ENCODE measurements at places on chromosomes 1 and 21.

DNA sequence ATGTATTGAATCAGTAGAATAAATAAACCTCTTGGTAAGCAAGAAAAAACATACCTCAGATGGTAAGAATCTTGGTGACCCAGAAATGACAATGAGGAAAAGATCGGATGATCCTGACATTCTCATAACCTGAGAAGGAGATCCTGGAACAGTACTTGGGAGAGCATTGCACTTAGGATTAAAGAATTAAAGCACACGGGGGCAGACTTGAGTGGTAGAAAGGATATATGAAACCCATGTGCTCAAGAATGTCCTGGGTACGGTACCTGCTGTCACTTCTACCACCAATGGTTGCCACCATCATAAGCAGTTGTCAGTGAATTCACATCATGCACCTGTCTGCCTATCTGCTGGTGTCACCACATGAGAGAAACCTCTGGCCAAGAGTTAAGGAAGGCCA, 108.9 kb upstream of the GJB5 start:
- no peak for DNase-seq

DNA sequence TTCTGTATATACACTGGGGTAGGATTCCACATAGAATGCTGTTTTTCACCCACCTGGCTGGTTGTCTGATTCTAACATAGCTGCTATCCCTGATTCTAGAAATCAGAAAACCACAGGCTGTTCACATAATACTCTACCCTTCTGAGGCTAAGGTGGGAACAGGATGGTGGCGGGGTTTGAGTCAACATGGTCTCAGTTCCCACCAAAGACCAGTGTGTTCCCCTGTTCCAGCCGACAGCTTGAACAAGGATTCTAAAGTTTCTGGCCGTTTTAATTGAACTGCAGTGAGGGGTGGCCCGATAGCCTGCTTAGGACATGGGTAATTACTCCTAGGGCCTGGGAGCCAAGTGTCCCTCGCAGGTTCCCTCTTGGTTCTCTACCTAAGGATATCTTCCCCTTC, 38.4 kb downstream of the PEX14 start:
- DNase-seq = no peak

DNA sequence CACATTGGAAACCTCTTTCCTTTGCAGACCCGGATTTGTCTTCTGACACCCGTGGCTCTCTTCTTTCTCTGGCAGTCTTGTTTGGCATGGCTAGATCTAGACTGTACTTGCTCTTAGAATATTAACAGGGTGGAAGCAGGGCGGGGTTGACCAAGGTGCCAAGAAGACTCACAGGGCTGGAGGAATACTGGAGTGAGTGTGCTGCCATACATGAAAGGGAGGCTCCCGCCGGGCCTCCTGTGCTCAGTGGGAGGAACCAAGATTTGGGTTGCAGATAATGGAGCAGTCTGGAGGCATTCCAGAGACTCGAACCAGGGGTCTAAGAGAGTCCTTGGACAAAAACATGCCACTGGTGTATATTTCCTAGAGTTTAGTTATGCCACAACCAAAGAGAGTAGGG, 27.6 kb upstream of the SNX27 start:
- no peak for DNase-seq

DNA sequence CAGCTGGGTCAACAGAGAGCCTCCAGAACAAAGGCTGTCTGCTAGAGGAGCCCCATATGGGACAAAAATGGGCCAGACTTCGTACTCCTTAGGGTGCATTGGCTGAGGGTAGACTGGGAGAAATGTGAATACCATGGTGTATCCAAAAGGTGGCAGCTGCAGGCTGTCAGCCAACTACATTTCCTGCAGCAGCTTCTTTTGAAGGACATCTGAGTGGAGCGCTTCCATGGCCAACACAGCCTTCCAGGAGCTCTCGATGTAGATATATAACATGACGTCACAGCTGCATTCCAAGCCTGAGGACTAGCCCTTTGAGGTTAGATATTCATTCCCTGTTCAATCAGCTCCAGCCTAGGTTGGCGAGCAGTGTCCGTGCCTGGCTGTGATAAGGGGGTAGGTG, 107.7 kb downstream of the MAB21L3 start:
- DNase-seq = no peak

GRCh38 chr1:147626739-147627138, 43.6 kb downstream of the ACP6 start:
- no peak for DNase-seq

DNA sequence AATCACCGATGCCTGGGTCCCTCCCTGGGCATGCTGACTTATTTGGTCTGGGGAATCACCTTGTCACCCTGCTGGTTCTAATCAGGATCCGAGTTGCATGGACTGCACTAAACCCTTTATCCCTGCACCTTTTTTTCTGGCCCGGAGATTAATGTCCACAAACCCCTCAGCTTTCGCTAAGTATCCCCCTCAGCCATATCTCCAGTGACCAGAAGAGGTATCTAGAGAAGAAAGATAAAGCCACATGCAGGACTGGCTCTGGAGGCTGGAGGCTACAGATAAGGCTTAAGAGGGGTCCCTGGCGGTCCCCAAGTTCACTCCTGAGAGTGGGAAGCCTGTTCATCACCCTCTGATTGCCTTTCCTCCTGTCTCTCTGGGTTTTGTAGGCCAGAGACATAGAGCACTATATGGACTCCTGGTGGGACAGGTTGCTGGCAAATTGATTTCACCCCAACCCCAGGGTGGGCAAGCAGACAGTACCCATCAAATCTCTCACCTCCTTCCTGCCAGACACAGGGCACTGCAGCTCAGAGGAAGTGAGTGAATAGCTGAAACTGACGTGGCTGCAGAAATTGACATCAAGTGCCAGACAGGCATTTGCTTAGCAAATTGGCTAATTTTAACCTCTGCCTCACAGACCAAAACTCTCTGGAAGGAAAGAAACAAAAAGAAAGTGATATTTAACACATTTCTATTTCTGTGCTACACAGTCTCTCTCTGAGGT, 38.8 kb downstream of the HMGB4 start:
- DNase-seq = no peak

- DNase-seq = no peak
Observed at GRCh38 chr1:104702731-104703130, 953.0 kb downstream of the AMY1C start.

DNA sequence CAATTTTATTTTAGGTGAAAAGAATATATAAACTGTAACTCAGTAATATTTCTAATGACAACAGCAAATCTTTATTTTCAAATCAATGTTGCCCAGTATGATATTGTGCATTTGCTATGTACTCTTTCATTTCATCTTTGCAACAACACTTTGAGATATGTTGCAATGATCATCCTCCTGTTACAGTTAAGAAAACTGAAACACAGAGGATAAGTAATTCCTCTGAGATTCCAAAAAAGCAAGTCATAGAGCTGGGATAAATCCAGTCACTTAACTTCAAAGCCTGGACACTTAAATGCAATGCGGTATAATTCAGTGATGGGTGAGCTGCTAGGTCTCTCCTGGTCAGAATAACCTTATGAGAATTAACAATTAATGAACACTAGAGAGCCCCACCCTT, 48.6 kb upstream of the EXO1 start:
- no peak for DNase-seq

DNA sequence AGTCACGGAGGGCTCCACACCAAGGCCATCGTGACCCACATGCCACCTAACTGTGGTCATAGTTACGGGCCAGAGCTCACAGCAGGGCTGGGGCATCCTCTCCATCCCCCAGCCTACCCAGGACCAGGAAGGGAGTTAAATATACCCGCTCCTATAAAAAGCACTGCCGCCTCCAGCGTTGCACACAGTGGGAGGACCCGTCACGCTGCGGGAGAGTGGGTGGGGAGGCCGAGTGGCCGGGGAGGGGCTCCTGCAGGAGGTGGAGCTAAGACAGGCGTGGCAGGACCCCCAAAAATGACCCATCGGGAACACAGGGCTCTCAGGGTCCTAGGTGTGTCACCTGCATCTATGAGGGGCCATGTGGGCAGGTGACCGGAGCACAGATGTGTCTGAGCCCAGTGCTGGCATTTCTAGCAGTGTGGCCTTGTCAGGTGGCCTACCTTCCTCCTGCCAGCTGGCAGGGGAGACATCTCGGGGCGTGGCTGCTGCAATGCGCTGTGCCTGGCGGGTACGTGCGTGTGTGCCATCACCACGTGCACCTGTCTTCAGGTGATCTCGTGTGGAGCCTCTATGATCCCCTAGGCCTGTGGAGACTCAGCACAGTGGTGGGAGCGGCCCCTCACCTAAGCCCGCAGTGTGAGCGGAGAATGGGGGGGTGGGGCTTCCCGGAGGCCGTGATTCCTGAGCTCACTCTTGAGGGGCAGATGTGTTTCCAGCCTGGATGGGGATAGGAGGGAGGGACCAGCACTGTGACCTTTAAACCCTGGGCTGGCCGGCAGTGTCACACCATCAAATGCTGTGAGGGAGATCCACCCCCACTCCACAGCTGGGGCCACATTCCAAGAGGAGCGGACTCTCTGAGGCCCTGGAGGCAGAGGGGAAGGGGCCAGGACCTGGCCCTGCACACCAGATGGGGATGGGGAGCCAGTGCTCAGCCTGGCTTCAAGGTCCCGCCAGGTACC, 17.7 kb downstream of the AGRN start:
- DNase-seq = no peak

- peak; percentile 27 for DNase-seq
Observed at GRCh38 chr1:10378081-10378841, 20.6 kb upstream of the PGD start.

DNA sequence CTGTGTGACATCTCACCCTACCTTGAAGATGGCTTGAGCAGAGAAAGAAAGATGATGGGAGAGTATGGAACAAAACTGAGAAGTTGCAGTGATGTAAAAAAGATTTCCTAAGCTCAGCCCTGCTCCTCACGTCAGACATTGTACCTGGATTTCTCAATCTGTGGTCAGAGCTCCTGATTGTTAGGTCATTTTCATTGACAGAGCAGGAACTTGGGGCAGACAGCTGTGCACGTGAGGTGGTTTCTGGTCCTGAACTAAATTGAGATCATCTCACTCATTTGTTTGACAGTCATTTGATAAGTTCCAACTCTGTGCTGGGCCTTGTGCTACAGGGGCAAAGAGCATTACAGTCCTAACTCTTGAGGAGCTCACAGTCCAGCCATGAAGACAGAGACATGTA, 10.2 kb downstream of the TRAF3IP3 start:
- DNase-seq = no peak

DNA sequence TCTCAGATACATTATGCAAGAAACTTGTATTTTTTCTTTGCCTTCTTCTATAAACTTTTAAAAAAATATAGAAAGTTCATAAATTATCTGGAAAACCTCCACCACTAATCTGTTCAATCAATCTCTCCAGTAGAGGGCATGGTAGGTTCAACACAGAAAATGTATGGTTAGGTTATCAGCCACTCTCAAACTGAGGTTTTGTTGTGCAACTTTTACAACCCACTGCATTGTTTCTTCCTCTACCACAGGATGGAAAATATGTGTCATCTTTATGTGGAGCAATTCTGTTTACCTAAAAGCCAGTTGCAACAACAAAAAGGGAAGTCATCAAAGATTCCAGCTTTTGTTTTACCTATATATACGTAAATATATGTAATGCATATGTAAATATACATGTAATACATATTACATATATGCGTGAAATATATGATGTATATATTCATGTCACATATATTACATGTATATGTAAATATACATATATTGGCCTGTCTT, 3.0 kb upstream of the RGS2 start:
- DNase-seq = peak; percentile 50

GRCh38 chr1:181100934-181101333, 12.4 kb downstream of the IER5 start:
- no peak for DNase-seq

DNA sequence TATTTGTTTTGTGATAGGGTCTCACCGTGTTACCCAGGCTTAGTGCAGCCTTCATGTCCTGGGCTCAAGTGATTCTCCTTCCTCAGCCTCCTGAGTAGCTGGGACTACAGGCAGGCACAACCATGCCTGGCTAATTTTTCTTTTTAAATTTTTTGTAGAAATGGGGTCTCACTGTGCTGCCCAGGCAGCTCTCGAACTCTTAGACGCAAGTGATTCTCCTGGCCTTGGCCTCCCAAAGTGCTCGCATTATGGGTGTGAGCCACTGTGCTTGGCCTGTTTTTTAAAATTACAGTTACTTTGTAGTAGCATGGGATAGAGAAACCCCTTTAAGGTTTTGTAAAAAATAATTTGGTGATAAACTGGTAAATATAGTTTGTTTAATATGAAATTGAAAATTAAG, 69.9 kb downstream of the RPS6KC1 start:
- DNase-seq = no peak

DNA sequence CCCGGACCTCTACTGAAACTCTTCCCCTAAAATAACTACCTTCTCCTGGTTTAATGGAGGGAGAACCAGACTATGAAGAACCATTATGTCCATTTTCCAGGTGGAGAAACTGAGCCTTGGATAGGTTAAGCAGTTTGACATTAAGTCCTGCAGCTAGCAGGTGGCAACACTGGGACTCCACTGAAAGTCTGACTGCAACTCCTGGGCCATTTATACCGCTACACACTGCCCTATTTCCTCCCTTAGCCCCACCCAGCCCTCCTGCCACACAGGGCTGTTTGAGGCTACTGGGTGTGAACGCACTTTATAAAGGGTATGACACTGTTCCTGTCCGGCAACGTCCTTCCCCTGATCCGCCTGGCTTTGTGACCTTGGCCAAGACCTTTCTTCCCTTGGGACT, 511 bp upstream of the INPP5B start:
- DNase-seq = no peak

DNA sequence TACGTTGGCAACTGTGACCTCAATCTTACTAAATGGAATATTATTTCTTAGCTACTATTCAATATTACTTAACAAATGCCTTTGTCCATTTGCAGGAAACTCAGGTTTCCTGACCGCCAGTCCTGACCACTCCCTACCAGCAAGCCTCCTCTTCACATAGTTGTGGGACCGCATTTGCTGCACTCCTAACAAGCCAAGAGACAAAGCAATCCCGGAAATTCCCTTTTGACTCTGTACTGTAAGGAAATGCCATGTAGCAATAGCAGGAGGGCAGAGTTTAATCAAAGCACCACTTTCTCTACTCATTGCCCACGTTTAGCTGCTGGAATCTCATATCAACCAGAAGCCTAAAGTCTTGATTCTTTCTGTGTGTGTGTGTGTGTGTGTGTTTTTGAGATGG, 28.1 kb upstream of the ACBD6 start:
- peak; percentile 65 for DNase-seq

DNA sequence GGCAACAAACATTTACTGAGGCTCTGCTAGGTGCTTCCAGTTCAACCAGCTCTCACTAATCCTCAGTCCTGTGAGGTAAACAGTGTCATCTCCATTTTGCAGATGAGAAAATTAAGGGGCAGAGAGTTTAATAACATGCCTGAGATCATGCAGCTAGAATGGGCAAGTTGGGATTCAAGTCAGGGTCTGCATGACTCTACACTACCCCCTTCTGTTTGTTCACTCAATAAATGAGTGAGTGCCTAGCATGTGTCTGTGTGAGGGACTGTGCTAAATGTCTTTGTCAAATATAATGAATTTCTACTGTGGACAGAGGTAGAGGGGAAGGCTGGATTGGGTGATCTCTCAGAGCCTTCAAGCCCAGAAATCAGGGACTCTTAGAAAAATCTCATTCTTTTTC, 4.5 kb downstream of the PEF1 start:
- no peak for DNase-seq

Measured in GM23338 (cell line).